NCI-H774 (cell line): ENCODE measurements at places on chromosomes 16 and 17.

DNA sequence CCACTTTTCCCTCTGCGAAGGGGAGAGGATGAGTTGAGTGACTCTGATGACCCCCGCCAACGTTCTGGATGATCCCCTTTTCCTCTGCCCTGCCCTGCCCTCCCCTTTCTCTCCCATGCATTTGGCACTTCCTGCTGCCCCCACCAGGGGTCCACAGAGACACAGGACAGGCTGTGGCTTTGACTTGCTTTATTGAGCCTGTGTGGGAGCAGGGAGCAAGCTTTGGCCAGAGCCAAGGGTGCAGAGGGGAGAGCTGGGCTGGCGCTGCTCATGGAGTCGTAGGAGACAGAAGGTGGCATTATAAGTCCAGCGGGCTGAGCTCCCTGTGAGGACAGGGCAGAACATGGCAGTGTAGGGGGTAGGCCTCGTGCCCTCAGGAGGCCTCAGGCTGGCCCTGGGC lies 1.6 kb downstream of the PPY start:
- no peak for DNase-seq

DNA sequence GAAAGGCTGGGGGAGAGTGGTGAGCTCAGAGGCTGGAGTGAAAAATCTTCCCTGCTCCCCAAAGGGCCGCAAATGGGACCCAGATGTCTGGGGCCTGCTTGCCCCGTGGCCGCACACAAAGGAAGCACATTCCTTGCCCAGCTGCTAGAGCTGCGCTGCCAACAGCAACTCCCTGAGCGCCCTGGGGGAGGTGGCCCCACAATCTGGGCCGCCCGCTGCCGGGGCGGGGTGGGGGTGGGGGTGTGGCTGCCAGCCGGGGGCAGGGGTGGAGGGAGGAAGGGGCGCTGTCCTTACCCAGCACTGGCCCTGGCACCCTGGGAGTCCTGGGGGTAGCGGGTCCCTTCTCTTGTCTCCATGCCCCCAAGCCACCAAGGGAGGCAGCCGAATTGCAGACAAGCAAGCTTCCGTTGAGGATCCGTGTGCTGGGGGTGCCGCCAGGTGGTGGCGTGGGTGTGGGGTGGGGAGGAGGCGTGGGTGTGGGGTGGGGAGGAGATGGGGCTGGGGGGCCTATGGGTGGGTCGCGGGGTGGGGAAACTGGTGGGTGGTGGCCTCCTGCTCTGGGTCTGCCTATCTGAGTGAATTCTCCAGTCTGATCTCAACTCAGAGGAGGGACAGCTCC lies 48.4 kb upstream of the PABPN1L start:
- no peak for DNase-seq

DNA sequence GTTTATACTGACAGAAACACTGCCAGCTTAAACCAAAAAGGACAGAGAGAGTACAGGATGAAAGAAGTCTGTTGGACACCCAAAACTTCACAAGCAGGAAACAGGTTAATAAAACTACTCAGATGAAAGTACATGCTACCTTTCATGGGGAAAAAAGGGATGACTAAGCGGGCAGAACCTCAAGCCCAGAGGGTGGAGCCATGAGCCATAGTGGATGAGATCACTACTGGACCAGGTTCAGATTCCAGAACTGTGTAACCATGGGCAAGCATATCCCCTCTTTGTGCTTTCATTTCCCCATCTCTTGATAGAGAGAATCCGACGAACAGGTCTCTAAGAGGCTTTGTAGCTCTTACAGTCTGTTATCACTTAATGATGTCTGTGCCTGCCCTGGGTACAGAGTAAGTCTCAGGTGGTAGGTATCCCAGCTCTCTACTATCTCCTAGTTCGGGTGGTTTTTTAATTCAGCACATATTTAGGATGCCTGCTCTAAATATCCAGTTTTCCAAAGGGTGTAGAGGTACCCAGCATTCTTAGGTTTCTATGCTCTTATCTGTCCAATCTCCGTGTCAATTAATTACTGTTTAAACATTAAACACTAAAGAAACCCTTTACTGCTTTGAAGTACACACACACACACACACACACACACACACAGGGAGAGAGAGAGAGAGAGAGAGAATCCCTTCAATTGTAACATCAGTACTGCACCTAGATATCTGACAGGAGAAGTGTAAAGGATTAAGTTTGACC lies 206.7 kb downstream of the ZNF423 start:
- DNase-seq: no peak

DNA sequence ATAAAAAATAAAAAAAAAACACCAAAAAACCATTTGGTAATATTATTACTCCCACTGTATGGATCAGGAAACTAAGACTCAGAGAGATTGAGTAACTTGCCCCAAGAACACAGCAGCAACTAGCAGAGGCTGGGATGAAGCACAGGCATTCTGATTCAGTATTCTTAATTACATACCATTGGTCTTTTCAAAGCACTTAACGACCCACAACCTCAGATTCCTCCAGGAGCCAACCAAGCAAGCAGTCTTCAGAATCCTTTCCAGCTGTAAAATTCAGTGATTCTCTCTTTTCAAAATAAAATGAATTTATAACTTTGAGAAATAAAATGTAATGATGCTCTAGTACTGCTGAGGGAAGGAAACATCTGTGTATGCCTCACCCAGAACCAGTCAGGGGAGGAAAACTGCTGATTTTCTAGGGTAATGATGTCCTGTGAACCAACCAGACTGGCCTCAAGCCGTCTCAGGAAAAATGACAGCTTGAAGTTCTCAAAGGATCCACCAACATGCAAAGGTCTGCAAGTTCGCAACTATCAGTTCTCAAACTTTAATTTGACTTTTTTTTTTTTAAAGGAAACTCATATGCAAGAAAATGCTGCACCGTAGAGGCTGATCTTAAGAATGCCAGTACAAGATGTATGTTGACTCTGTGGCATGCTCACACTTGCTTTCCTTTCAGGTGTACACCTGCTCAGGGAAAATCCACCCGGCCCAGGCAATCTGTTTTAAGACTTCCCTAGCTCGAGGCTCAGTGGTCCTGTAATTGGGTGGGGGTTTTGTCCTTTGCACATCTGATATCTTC lies 9.0 kb downstream of the CUEDC1 start:
- DNase-seq: no peak

GRCh38 chr17:66341462-66341861 lies 39.0 kb downstream of the PRKCA start:
- DNase-seq: no peak

DNA sequence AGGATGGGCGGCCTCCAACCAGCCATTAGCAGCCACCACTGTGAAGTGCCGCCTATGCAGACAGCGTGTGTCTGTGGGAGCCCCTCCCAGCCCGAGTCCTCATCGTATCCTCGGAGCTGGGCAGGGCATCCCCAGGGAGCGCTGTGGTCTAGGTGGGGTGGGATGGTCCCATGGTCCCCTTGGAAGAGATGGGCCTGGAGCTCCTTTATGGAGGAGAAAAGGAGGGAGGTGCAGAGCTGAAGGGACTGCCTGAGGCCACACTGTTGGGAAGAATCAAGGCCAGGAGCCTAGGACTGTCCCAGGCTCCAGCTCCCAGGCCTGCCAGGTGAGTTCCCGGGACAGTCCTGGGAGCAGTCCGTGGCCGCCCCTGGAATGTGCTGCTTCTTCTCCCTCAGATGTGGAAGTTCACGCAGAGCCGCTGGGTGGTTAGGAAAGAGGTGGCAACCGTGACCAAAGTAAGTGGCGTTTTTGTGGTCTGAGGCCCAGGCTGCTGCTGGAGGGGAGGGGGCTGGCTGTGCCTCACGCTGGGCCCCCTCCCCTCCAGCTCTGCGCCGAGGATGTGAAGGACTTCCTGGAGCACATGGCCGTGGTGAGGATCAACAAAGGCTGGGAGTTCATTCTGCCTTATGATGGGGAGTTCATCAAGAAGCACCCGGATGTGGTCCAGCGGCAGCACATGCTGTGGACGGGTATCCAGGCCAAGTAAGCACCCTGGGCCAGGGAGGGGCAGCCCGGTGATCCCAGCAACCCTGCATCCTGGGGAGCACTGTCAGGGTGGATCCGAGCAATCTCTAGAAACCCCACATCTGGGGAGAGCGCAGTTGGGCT lies 27.0 kb downstream of the POLR3E start:
- DNase-seq: no peak
